ENCODE measurements at places on chromosomes 1 and 21. TPM values are rescaled to one million over a fixed set of nuclear protein-coding genes. Genes with fewer than 3 reads are reported as not detected.

DNA sequence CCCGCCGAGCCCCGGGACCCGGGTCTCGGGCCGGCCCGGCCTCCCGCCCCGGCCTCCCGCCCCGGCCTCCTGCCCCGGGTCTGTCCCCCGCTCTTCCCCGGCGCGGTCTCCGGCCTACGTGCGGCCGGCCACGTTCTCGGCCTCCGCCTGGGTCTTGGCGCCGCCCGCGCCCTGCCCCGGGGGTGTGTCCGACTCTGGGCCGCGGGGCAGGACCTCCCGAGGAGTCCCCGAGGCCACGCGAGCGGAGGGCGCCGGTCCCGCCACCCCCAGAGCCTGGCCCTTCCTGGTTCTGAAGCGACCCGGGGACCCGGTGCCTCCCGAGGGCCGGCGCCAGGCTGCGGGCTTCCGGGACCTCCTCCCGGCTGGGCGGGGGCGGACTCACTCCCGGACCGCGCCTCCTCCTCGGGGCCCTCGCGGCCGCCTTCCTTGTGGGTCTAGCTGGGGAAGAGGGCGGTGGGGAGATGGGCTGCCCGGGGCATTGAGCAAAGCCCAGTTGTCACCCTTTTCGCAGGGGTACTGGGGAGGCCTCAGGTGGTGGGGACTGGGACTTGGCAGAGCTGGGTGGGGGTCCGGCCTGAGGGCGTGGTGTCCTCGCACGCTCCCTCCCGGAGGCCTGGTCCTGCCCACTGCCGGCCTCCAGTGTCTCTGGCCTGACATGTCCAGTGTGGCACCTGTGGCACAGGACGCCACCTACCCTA lies 558 bp downstream of the PFKL start:
- H3K4me1 ChIP-seq: peaks cover 75% of the 10 kb centered on the region
- peak; percentile 29 for DNase-seq
- peaks cover 19% of the 10 kb centered on the region for H3K27me3 ChIP-seq
- peak overlapping the region; percentile 87 for H3K27ac ChIP-seq

- peak overlapping the region; percentile 70 for H3K27ac ChIP-seq
- H3K4me1 ChIP-seq: peaks cover 37% of the 10 kb centered on the region
- no peaks in the 10 kb centered on the region for H3K27me3 ChIP-seq
- H3K4me3 ChIP-seq: peak overlapping the region; percentile 73
- H3K36me3 ChIP-seq: no peaks in the 10 kb centered on the region
These were observed 638 bp upstream of the TUFT1 start for GRCh38 chr1:151539321-151540020.

- peaks cover 24% of the 10 kb centered on the region for H3K4me1 ChIP-seq
- no peak overlapping the region for H3K4me3 ChIP-seq
- H3K27me3 ChIP-seq: no peaks in the 10 kb centered on the region
- DNase-seq: no peak
These were observed 12.8 kb downstream of the GPN2 start for GRCh38 chr1:26877326-26877725.

DNA sequence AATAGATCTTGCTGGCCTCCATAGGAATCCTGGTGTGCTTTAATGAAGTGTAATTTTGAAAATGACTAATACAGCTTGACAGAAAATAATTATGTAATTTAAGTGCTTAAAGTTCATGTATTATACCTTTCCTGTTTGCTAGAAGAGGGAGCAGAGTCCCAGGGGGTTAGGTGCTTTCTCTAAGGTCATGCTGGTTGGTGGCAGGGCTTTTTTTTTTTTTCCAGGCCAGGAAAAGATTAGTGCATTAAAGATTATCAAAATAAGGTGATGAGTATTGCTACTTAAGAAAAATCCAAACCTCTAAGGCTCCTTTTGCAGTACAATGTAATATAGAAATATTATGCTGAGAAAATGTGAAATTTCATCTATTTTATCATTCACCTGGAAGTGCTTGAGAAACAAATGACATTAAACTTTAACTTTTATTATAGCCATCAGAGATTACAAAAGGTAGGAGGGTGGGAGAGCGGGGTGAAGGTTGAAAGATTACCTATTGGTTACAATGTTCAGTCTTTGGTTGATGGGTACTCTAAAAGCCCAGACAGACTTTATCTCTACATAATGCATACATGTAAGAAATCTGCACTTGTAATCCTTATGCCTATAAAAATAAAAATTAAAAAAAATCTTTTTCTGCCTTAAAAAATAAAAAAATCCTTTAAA lies 110.8 kb downstream of the RABGAP1L start:
- H3K36me3 ChIP-seq: no peaks in the 10 kb centered on the region
- peak; percentile 23 for DNase-seq
- H3K27ac ChIP-seq: peak overlapping the region; percentile 54
- no peak overlapping the region for H3K4me3 ChIP-seq

GBP5 gene
- total RNA-seq: not detected

DNA sequence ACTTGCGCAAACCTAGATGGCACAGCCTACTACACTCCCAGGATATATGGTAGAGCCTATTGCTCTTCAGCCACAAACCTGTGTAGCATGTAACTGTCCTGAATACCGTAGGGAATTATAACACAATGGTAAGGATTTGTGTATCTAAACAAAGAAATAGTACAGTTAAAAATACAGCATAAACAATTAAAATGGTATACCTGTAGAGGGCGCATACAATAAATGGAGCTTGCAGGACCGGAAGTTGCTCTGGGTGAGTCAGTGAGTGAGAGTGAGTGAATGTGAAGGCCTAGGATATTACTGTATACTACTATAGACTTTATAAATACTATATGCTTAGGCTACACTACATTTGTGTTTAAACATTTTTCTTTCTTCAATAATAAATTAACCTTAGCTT lies 99.3 kb downstream of the PLD5 start:
- no peaks in the 10 kb centered on the region for H3K27me3 ChIP-seq
- H3K4me3 ChIP-seq: no peak overlapping the region
- H3K27ac ChIP-seq: no peak overlapping the region

DNA sequence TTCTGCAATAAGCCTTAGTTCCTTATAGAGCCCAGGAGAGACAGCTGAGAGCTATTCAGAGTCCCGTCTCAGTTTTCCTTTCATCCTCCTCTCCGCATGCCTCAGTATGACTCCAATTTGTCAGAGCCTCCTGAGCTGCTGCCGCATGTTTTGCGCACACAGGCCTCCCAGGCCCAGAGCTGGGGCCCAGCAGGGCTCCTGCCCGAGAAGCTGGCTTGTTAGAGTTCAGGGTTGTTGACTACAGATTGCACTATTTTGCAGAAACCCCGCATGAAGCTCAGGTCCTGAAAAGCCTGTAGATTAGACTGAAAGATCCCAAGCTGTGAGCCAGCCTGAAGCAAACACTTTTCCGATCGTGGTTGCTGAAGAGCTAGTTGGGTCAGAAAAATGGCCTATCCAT lies 51.5 kb downstream of the IGSF5 start:
- H3K4me1 ChIP-seq: no peaks in the 10 kb centered on the region
- no peaks in the 10 kb centered on the region for H3K27me3 ChIP-seq
- no peak overlapping the region for H3K4me3 ChIP-seq
- no peak for DNase-seq

DNA sequence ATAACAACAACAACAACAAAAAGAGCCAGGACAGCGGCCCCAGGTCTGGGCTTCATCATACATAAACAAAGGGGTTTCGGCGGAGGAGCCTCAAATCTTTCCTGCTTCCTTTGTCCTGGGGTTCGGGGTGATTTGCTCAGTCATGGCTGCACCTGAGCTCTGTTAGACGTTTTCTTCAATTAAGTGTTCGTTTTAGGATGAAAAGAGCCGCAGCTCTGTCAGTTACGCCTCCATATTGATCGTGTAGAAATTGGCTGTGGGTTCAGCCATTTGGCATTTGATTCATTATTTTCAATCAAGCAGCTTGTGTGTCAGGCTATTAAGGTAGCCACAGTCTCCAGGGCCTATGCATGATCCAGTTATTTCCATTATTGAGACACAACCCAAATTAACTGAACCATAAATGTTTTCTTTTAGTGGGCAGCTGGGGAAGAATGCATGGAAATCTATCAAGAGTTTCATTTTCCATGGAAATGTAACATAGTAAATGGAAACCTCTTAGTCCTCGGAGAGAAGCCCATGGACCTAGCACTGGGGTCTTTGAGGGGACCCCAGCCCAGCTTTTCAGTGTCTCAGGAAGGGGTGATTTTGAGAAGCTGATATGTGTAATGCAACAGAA lies 370.0 kb upstream of the C1orf174 start:
- no peaks in the 10 kb centered on the region for H3K27me3 ChIP-seq
- H3K4me1 ChIP-seq: peaks cover 100% of the 10 kb centered on the region
- H3K4me3 ChIP-seq: no peak overlapping the region
- H3K36me3 ChIP-seq: no peaks in the 10 kb centered on the region
- no peak for DNase-seq
- peak overlapping the region; percentile 70 for H3K27ac ChIP-seq

GRCh38 chr1:166988974-166989515 lies at the start of gene MAEL:
Gene MAEL, plus strand, starts transcription at chr1:166989280. Its CDS starts 73 bp downstream, at chr1:166989353.
- no peak within 1 kb of the TSS for H3K27ac ChIP-seq
- no peak within 1 kb of the TSS for H3K4me3 ChIP-seq
- H3K27me3 ChIP-seq: no peaks in the 10 kb centered on the region
- DNase-seq: no peak
- H3K4me1 ChIP-seq: no peaks in the 10 kb centered on the region

GRCh38 chr1:233627823-233628222 lies 13.9 kb downstream of the KCNK1 start:
- H3K4me1 ChIP-seq: no peaks in the 10 kb centered on the region
- H3K27ac ChIP-seq: no peak overlapping the region
- H3K27me3 ChIP-seq: peaks cover 7% of the 10 kb centered on the region
- no peaks in the 10 kb centered on the region for H3K36me3 ChIP-seq

CD1D gene
- not detected for total RNA-seq

S100A7A gene
- not detected for total RNA-seq

DNA sequence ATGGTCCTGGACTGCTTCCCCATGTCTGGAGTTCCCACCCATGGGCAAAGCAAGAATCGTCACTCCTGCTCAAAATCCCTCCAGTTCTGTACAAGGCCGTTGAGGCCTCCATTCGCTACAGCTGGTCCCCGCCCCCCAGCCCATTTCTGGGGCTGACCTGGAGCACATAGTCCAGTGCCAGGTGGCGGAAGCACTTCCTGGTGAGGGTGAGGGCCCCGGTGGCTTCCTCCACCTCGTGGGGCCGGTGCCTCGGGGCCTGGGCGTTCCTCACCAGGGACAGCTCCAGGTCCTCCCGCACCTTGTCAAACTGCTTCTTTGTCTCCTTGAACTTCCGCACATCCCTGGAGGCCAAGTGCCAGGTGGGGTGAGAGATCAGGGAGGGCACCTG lies 7.4 kb downstream of the ACAP3 start:
- no peak overlapping the region for H3K4me3 ChIP-seq
- H3K27ac ChIP-seq: no peak overlapping the region
- DNase-seq: no peak
- peaks cover 19% of the 10 kb centered on the region for H3K4me1 ChIP-seq
- H3K27me3 ChIP-seq: no peaks in the 10 kb centered on the region

DNA sequence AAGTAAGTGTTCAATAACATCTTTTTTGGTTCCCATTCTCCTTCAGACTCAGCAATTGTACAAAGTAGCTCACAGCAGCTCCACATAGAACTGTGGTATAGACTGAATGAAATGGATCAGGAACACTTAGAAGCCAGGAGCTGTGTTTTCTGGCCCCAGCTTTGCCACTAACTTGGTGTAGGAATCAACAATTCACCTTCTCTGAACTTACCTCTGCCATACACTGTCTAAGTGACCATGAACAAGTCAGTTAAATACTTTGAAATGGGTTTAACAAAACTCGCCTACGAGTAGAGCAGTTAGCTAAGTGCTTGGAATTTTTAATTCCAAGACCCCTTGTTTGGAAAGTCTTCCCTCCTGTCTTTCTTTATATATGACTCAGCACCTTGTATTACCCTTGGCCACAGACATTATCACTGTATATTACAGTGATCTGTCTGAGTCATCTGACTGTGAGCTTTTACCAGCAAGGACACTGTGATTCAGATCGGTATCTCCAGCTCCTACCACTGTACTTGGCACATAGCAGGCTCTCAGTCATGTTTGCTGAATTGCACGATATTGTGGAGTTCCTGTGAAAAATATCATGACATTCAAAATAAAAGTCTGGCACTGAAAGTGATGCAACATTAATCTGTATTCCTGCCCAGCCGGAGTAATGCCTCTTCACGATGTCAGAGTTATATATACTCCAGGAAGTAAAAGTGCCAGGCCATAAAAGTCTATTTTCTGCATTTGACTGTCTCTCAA lies 101.7 kb upstream of the BEND5 start:
- no peaks in the 10 kb centered on the region for H3K4me1 ChIP-seq
- no peaks in the 10 kb centered on the region for H3K36me3 ChIP-seq
- no peak for DNase-seq
- no peak overlapping the region for H3K4me3 ChIP-seq

DNA sequence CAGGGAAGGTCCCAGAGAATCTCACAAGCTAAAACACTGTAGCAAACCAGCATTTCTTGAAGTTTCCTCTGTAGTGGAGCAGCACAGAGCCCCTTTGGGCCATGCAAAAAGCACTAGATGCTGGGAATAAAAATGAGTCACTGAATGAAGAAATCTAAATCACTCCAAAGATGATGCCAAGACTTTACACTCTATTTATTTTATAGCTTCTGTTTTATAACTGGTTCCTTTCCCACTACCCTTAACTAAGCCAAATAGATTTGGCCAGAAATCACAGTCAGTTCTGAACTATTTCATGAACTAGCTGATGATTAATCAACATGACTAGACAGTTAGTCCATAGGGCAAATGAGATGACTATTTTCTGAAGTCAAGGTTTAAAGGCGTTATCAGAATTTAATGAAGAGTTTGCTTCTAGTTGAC lies 89.5 kb downstream of the SCMH1 start:
- H3K4me1 ChIP-seq: peaks cover 33% of the 10 kb centered on the region
- DNase-seq: no peak
- H3K36me3 ChIP-seq: peaks cover 12% of the 10 kb centered on the region
- no peak overlapping the region for H3K27ac ChIP-seq

- DNase-seq: no peak
- peaks cover 8% of the 10 kb centered on the region for H3K4me1 ChIP-seq
- peaks cover 3% of the 10 kb centered on the region for H3K27me3 ChIP-seq
- no peak overlapping the region for H3K27ac ChIP-seq
- no peaks in the 10 kb centered on the region for H3K36me3 ChIP-seq
These were observed 1.1 kb downstream of the IGSF3 start for GRCh38 chr1:116666187-116667077.

GRCh38 chr1:6181347-6181770 lies 1.2 kb upstream of the CHD5 start:
- no peak overlapping the region for H3K4me3 ChIP-seq
- H3K27me3 ChIP-seq: peaks cover 34% of the 10 kb centered on the region
- H3K27ac ChIP-seq: no peak overlapping the region
- peaks cover 5% of the 10 kb centered on the region for H3K4me1 ChIP-seq
- DNase-seq: no peak

LRRC39 gene
- not detected for total RNA-seq

GRCh38 chr1:89911191-89911991 lies 83.5 kb upstream of the ZNF326 start:
- H3K27ac ChIP-seq: no peak overlapping the region
- H3K4me1 ChIP-seq: peaks cover 33% of the 10 kb centered on the region
- H3K4me3 ChIP-seq: no peak overlapping the region

PAQR6 gene
- total RNA-seq: 0.82 TPM

DNA sequence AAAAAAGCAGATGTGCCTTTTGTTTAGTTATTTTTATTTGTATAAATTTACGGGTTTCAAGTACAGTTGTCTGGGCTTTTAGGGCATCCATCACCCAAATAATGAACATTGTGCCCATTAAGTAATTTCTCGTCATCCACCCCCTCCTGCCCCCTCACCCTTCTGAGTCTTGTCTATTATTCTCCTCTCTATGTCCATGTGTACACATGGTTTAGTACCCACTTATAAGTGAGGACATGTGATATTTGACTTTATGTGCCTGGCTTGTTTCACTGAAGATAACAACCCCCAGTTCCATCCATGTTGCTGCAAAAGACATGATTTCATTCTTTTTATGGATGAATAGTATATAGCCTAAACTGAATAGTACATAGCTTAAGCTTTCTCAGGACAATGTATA lies 189.2 kb downstream of the ZP4 start:
- no peak overlapping the region for H3K4me3 ChIP-seq
- no peaks in the 10 kb centered on the region for H3K27me3 ChIP-seq
- H3K36me3 ChIP-seq: no peaks in the 10 kb centered on the region
- no peak overlapping the region for H3K27ac ChIP-seq

CLCN6 gene
- 10.1 TPM for total RNA-seq

All from HepG2 (cell line).